ENCODE measurements at places on chromosomes 5 and 9. TPM values are rescaled to one million over a fixed set of nuclear protein-coding genes. Genes with fewer than 3 reads are reported as not detected.
A peak's percentile ranks its signal among the peaks of the same experiment; 100 is the strongest.

DNA sequence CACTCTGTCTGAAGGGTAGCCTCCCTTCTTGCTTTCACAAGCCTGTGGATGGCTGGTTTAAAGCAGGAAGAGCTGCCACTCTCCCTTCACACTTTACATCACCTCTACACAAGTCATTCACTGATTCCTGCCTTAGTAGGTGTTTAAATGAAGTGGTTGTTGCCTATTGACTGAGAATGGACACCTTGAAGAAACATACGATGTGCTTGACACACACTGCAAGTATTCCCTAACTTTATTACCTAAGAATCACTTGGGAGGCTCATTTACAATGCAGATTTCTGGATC is 230.5 kb downstream of the PIK3R1 start:
- H3K36me3 ChIP-seq = no peaks in the 10 kb centered on the region
- no peak overlapping the region for H3K27ac ChIP-seq
- no peak for DNase-seq
- H3K27me3 ChIP-seq = no peaks in the 10 kb centered on the region
- H3K4me3 ChIP-seq = no peak overlapping the region

DNA sequence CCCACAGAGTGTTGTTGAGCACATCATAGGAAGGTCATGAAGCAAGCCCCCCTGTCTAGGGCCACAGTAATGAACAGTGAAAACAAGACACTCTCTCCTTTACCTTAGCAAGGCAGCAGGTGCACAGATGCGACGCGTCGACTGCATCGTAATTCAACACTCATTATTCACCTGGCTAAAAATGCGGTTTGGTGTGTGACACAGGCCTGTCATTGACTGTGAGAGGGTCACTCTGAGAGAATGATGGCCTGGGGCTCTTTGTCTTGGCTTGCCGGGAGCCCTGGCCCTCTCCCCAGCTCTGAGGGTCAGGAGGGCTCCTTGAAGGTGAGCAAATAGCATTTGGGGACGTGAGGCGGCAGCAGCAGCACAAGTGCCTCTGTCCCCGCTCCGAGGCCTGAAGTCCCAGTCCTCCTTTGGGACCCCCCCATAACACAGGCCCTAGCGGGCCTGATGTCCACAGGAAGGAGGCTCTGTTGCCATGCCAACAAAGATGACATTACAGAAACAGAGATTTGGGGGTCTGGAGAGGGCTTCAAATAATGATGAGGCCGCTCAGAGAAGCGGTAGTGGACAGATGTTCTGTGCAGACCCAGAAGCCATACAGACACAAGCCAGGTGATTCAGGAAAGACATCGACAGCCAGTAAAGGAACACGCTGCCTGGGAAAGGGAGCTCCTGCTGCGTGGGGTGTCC is 46.7 kb downstream of the SHB start:
- H3K36me3 ChIP-seq = peaks cover 3% of the 10 kb centered on the region
- no peaks in the 10 kb centered on the region for H3K27me3 ChIP-seq
- DNase-seq = no peak
- peak overlapping the region; percentile 81 for H3K27ac ChIP-seq

GRCh38 chr5:58912116-58912515 is 329.2 kb downstream of the RAB3C start:
- H3K4me3 ChIP-seq = no peak overlapping the region
- H3K27ac ChIP-seq = no peak overlapping the region
- no peaks in the 10 kb centered on the region for H3K27me3 ChIP-seq
- H3K4me1 ChIP-seq = no peaks in the 10 kb centered on the region

DNA sequence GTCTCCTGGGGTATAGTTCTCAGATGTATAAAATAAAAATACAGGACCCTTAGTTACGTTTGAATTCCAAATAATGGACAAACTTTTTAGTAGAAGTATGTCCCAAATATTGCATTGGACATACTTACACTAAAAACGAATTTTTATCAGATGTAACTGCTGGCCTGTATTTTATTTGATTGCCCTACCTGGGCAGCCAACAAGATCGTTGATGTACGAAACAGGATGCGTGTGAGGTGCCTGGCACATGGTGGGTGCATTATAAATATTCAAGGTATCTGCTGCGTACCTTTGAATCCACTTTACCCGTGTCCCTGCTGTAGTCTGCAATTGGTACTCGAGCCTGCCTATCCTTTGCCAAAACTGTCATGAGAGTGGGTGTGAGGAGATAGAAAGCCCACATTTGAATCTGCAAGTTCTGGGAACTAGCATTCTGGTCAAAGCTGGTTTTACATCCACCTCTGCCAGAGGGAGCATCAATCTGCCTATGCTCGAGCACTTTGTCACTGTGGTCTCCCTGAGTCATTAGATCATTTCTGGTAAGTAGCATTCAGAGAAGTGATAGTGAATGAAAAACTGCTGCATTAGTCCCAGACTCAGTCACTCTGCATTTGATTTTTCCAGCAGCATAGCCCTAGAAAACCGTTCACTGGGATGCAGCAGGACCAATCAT is 133.7 kb upstream of the IQGAP2 start:
- H3K4me3 ChIP-seq = no peak overlapping the region
- no peak overlapping the region for H3K27ac ChIP-seq

- no peaks in the 10 kb centered on the region for H3K27me3 ChIP-seq
- no peak overlapping the region for H3K27ac ChIP-seq
- no peak for DNase-seq
Observed at GRCh38 chr5:91224456-91224855, 158.7 kb downstream of the ARRDC3 start.

Gene SLC6A3
- 0.85 TPM for total RNA-seq

DNA sequence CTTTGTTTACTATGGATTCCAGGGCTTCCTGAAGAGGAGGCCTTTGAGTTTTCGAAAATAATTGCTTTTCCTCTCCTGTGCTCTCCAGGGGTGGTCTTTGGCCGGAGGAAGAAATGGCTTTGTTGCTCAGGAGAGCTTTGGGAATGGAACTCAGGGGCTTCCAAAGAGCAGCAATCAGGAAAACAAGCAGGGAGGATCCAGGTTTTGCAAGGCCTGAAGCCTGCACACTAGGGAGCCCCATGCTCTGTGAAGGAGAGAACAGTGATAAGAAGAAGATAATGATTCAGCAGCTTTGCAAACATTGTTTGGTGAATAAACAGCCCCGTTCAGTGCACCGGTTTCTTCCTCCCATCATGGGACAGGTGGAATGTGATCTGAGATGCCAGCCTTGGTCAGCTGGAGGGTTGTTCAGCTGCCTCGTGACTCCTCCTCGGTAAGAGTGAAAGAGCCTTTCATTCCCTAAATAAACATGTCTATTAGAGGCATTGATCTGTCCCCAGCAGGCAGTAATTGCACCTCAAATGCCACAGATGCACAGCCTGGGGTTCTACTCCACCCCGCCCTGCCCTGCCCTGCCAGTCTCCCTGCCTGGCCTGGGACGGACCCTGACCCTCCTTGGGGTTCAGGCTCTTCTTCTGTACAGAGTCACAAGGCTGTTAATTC is 11.5 kb upstream of the ALDH1B1 start:
- no peaks in the 10 kb centered on the region for H3K36me3 ChIP-seq
- no peak overlapping the region for H3K27ac ChIP-seq
- H3K4me3 ChIP-seq = no peak overlapping the region
- no peaks in the 10 kb centered on the region for H3K27me3 ChIP-seq
- no peak for DNase-seq

GRCh38 chr5:109998726-109999125 is 309.0 kb downstream of the MAN2A1 start:
- no peaks in the 10 kb centered on the region for H3K36me3 ChIP-seq
- H3K27ac ChIP-seq = no peak overlapping the region
- no peak overlapping the region for H3K4me3 ChIP-seq
- H3K4me1 ChIP-seq = no peaks in the 10 kb centered on the region

GRCh38 chr9:98823666-98824334 is 16.3 kb downstream of the GALNT12 start:
- no peaks in the 10 kb centered on the region for H3K27me3 ChIP-seq
- no peak overlapping the region for H3K4me3 ChIP-seq
- peaks cover 3% of the 10 kb centered on the region for H3K36me3 ChIP-seq

- H3K27me3 ChIP-seq = no peaks in the 10 kb centered on the region
- DNase-seq = no peak
- no peak overlapping the region for H3K4me3 ChIP-seq
- H3K36me3 ChIP-seq = no peaks in the 10 kb centered on the region
- H3K27ac ChIP-seq = no peak overlapping the region
Observed at GRCh38 chr5:59485107-59485506, 408.4 kb downstream of the PDE4D start.

DNA sequence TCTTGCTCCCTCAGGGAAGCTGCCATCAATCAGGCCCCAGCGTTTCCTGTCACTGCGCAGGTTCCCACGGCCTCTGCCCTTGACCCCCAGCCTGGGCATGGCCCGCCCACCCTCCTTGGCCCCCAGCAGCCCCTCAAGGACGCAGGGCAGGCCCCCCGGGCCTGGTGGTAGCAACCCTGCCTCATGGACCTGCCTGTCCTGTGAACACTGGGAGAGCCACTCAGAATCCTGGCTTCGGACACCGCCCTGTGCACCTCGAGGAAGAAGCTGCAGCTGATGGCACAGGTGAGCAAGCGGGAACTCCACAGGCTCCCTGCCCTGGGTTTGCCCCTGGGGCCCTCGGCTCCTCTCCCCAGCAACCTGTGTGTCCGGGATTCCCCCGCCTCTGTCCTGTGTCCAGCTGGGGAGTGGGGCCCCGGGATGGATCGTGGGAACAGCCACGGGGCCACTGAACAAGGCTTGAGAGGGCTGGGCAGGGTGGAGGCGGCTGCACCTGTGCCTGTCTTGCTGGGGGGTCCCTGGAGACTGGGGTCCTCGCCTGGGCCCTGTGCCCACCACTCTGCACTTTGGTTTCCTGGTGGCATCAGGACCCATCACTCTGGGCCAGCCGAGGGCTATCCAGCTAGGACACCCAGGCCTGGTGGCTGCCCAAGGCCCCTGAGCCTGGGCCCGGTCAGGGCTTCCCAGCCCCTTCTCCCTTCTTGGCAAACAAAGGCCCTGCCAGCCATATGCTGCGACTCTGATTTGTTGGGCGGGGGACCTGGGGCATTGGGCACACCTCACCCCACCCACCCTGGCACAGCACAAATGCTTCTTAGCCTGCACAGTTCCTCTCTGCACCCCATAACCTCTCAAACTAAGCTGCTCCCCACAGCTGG is 33.5 kb upstream of the EGFL7 start:
- H3K27ac ChIP-seq = no peak overlapping the region
- peaks cover 23% of the 10 kb centered on the region for H3K4me1 ChIP-seq
- no peaks in the 10 kb centered on the region for H3K27me3 ChIP-seq
- no peak for DNase-seq
- H3K36me3 ChIP-seq = no peaks in the 10 kb centered on the region

GRCh38 chr5:124650147-124650561 is 96.3 kb downstream of the ZNF608 start:
- no peak overlapping the region for H3K4me3 ChIP-seq
- no peaks in the 10 kb centered on the region for H3K27me3 ChIP-seq
- peaks cover 44% of the 10 kb centered on the region for H3K4me1 ChIP-seq
- H3K36me3 ChIP-seq = peaks cover 27% of the 10 kb centered on the region
- no peak for DNase-seq
- no peak overlapping the region for H3K27ac ChIP-seq

Gene NR2F1-AS1
- 50.0 TPM for total RNA-seq

Gene EPB41L4B
- 13.9 TPM for total RNA-seq

Gene KIF4B
- not detected for total RNA-seq

- peak overlapping the region; percentile 77 for H3K27ac ChIP-seq
- no peak overlapping the region for H3K4me3 ChIP-seq
- no peaks in the 10 kb centered on the region for H3K36me3 ChIP-seq
- DNase-seq = no peak
Observed at GRCh38 chr5:126965487-126965886, 64.9 kb downstream of the MARCHF3 start.

DNA sequence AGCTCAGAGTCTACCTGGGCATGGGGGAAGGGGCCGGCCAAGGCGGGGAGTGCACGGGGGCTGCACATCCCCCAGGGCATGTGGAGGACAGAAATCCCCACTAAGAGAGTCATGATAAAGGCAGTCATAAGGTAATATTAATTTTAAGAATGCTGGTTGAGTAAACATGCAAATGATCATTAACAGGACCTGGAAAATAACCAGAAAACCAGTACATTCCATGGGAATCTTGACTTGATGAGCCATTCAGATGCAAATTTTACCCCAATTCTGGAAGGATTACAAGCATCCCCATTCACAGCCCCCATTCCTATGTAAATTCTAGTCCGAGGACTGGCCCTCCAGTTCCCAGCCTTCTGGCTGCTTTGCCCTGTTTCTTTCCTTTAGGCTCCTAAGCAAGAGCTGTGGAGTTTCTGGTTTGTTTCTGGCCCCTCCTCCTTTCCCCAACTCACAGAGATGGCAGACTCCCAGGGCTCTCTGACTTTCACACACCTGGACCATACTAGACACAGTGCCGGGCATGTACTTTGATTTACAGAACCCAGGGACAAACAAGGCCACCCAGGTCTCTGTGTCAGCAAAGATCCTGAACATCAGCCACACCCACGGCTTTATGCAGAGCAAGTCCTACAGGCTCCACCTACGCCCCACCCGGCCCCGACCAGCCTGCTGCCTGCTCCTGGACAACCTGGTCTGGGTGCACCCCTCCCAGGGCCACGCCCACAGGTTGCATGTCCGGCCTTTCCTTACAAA is 62.7 kb downstream of the SEMA4D start:
- H3K27ac ChIP-seq = no peak overlapping the region
- H3K36me3 ChIP-seq = no peaks in the 10 kb centered on the region
- no peak for DNase-seq
- peaks cover 8% of the 10 kb centered on the region for H3K4me1 ChIP-seq

GRCh38 chr9:20804489-20805250 is 120.6 kb downstream of the FOCAD start:
- H3K36me3 ChIP-seq = no peaks in the 10 kb centered on the region
- no peak overlapping the region for H3K27ac ChIP-seq
- no peak overlapping the region for H3K4me3 ChIP-seq
- no peaks in the 10 kb centered on the region for H3K4me1 ChIP-seq

Gene SLC36A2
- total RNA-seq = not detected

Gene AK3
- 38.7 TPM for total RNA-seq

Gene FABP6
- total RNA-seq = 5.0 TPM

GRCh38 chr9:96241391-96241809 is 60.6 kb downstream of the HSD17B3 start:
- peaks cover 19% of the 10 kb centered on the region for H3K4me1 ChIP-seq
- DNase-seq = no peak
- no peaks in the 10 kb centered on the region for H3K36me3 ChIP-seq
- no peak overlapping the region for H3K27ac ChIP-seq
- no peaks in the 10 kb centered on the region for H3K27me3 ChIP-seq

DNA sequence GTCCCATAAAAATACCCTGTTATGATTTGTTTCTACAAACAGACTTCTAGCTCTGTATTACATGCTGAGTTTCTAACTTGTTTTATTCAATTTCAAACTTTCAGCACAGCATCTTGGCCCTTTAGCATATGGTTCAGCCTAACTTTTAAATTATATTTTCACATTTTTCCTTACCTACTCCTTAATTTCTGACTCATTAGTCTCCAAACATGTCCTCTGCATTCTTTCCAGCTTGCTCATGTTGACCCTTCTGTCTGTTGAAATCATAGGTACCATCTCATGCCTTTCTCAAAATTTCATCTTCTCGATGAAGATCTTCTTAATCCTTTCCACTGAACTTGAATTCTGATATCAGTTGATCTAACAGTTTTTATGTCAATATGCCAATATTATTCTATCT is 200.9 kb upstream of the RIOK2 start:
- no peaks in the 10 kb centered on the region for H3K4me1 ChIP-seq
- H3K27ac ChIP-seq = no peak overlapping the region
- H3K27me3 ChIP-seq = no peaks in the 10 kb centered on the region

- H3K36me3 ChIP-seq = peaks cover 21% of the 10 kb centered on the region
- no peaks in the 10 kb centered on the region for H3K27me3 ChIP-seq
- no peak overlapping the region for H3K4me3 ChIP-seq
- no peak overlapping the region for H3K27ac ChIP-seq
Observed at GRCh38 chr5:71471193-71471592, 15.7 kb downstream of the BDP1 start.

Gene NRARP
- total RNA-seq = 5.2 TPM

All from lung (tissue), 17 donors.